ENCODE measurements at places on chromosomes 1 and 21.
A peak's percentile ranks its signal among the peaks of the same experiment; 100 is the strongest.

DNA sequence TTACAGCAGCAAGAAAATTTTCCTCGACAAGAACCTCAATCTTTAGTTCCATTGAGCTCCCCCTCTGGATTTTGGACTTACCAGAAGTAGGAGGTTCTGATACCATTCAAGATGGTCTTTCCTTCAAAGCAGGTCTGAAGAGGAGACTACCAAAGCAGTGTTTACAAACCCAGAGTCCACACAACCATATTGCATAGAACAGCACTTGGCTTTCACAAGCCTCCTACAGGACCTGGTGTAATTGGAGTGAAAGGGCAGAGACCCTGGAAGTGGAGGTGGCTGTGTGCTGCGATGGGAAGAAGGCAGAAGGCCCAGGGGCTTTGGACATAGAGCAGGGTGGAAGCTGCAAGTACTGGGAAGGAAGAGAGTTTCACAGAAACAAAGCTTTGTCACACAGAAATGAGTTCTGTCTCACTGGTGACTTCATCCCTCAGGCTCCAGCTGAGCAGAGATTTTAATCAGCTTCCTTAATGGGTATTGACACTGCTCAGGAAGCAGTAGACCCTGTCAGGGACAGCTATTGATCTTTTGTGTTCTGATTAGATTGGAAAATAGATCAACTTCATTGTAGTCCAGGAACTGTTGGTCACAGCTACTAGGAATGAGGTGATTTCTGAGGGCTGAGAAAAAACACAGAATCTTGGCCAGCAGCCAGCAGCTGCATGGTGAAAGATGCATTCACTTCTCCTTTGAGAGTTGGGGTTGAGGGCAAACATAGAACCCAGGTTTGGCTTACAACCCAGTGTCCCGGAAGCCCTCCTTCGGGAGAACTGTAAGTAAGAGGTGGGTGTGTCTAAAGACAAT lies 124.0 kb downstream of the SYT2 start:
- DNase-seq = peak; percentile 60

DNA sequence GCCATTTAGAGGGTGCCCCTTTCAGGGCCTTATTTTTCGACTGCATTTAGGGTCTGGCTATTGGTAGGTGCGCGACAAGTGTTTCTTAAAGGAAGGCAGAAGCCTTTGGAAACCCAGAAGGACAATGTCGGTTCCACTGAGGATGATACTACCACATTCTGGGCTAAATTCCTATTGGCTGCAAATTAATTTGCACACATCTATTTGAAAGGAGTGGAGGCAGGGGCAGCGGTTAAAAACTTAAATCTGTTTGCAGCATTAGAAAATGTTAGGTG lies 1.1 kb downstream of the PATJ start:
- DNase-seq = no peak

- DNase-seq = no peak
Observed at GRCh38 chr1:43540653-43541071, 10.0 kb downstream of the PTPRF start.

- no peak for DNase-seq
Observed at GRCh38 chr1:95115708-95116137, 1.4 kb upstream of the TLCD4 start.

- DNase-seq = peak; percentile 51
Observed at GRCh38 chr21:42524341-42525028, 10.8 kb downstream of the SLC37A1 start.

GRCh38 chr1:156727926-156728598 lies at the start of gene METTL25B:
TSS of gene METTL25B (plus strand) at chr1:156728469. CDS start at chr1:156729105, 636 bp downstream.
- DNase-seq = peak; percentile 82

GRCh38 chr1:154791292-154792166 lies 78.6 kb downstream of the KCNN3 start:
- peak; percentile 25 for DNase-seq

DNA sequence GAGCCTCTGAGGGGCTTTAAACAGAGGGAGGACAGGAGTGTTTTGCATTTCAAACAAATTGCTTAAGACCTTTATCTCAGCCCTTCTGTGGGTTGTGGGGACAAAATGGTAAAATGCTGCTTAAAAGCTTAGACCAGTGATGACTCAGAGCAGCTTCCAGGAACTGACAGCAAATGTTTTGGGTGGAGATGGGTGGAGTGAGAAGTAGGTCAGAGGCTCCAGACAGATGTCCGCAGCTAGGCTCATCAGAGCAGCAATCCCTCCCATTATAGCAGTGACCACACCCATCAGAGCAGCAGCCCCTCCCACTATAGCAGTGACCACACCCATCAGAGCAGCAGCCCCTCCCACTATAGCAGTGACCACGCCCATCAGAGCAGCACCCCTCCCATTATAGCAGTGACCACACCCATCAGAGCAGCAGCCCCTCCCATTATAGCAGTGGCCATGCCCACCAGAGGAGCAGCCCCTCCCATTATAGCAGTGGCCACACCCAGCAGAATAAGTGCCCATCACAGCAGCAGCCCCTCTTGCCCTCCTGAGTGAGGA lies 532.2 kb downstream of the MATN1 start:
- DNase-seq = peak; percentile 83

GRCh38 chr1:229990326-229990725 lies 76.7 kb upstream of the GALNT2 start:
- DNase-seq = no peak

DNA sequence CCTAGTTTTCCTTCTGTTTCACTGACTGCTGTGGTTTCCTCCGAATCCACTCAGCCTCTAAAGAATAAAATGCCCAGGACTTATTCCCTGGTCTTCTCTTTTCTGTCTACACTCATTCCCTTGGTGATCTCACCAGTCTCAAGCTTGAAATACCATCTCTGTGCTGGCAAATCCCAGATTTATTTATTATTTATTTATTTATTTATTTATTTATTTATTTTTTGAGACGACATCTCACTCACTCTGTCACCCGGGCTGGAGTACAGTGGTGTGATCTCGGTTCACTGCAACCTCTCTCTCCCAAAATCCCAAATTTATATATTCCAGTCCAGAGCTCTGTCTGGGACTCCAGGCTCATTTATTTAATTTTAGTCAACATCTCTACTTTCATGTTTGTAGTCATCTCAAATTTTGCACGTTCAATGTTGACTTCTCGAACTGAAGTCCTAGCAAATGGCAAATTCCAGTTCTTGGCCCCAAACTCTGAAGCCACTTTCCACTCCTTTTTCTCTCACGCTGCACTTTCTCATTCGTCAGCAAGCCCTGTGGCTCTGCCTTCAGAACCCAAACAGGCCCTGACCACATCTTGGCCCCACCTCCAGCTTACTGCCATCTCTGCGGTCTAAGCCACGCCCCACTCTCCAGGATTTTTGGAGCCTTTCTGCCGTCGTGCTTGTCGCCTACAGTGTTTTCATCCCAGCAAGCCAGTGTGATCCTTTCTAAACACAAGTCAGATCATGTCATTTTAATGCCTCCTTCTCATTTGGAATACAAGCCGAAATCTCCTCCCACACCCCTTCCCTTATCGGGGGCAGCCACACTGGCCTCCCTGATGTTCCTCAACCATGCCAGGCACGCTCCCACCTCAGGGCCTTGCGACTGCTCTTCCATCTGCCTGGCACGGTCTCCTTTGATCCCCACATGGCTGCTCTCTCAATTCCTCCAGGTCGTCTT lies 14.2 kb upstream of the TENT5B start:
- DNase-seq = peak; percentile 87

DNA sequence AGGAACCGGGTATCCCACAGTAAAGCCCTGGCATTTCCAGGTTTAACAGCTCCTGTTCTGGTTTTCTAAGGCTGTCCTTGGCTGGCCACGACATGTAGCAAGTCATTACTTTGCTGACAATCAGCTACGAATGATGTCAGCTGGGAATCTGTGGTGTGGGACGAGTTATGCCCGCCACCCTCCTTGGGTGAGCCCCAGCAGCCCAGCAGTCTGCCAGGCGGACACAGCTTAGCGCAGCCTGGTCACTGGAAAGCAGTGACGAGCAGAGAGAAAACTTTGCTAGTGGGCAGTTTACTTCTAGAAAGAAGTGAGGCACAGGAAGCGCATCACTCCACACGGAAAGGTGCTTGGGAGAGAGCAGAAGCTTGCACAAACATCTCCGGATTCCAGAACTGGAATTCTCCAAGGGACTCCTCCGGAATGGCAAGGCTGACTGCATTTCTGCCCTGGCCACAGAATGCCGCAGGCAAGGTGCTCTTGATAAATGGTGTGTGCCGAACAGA lies 15.5 kb upstream of the ZNF436 start:
- peak; percentile 32 for DNase-seq

All from EH (cell line).